SK-N-DZ (cell line): ENCODE measurements at places on chromosomes 13 and 19.

GRCh38 chr13:47545201-47546024, 455.7 kb downstream of the SUCLA2 start:
- no peak for DNase-seq

DNA sequence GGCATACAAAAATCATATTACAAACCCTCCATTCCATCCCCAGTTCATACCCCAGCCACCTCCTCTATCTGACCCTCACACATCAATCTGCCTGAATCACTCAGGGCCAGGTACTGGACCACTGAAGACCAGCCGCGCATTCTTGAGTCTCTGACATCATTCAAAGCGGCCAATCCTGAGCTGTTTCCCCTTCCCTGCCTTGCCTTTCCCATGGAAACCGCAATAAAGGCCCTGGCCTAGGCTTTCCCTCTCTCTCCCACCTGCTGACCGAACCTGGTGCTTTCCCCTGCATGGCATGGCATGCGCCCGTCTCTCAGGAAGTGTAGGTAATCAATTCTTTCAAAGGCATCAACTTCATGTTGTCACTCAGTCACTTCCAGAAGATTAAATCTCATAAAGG, 17.7 kb upstream of the HIF3A start:
- no peak for DNase-seq

DNA sequence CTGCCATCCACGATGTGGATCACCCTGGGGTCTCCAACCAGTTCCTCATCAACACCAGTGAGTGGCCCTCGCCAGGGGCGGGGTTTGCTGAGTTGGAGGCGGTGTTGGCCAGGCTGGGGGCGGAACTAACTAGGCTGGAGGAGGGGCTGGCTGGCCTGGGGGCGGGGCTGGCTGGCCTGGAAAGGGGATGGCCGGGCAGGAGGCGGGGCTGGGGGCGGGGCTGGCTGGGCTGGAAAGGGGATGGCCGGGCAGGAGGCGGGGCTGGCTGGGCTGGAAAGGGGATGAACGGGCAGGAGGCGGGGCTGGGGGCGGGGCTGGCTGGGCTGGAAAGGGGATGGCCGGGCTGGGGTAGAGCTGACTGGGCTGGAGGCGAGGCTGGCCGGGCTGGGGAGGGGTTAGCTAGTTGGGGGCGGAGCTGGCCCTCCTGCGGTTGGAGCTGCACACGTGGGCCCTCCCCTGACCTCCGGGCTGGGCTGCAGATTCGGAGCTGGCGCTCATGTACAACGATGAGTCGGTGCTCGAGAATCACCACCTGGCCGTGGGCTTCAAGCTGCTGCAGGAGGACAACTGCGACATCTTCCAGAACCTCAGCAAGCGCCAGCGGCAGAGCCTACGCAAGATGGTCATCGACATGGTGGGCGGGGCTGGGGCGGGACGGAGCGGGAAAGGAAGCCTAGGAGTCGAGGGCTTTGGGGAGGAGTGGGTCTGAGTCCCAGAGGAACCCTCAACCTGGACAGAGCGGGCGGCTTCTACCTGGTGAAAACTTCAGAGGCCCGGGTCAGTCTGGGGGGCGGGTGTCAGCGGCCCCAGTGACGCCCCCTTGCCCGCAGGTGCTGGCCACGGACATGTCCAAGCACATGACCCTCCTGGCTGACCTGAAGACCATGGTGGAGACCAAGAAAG, 41.0 kb downstream of the PDE4A start:
- DNase-seq, result peak; percentile 55

DNA sequence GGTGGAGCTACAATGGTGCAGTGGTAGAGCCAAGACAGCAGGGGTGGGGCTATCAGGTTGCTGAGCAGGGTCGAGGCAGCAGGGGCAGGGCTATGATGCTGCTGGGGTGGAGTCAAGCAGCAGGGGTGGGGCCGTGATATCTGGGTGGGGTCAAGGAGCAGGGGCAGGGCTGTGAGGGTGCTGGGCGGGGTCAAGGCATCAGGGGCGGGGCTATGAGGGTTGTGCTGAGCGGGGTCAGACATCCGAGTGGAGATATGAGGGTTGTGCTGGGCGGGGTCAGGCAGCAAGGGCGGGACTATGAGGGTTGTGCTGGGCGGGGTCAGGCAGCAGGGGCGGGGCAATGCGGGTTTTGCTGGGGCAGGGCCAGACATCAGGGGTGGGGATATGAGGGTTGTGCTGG, 14.7 kb downstream of the HCN2 start:
- DNase-seq, result no peak

GRCh38 chr19:13597640-13598039, 91.4 kb upstream of the CACNA1A start:
- peak; percentile 41 for DNase-seq
